ENCODE measurements at places on chromosomes 7 and 10. TPM values are rescaled to one million over a fixed set of nuclear protein-coding genes. Genes with fewer than 3 reads are reported as not detected.

SFTPA1 gene
- total RNA-seq, result not detected

- no peaks in the 10 kb centered on the region for H3K27me3 ChIP-seq
- DNase-seq, result no peak
- H3K36me3 ChIP-seq, result peaks cover 39% of the 10 kb centered on the region
- H3K4me1 ChIP-seq, result no peaks in the 10 kb centered on the region
- no peak overlapping the region for H3K27ac ChIP-seq
Observed at GRCh38 chr7:107914831-107915230, 23.8 kb downstream of the DLD start.

GRCh38 chr10:125662584-125662983 is 20.4 kb downstream of the TEX36 start:
- H3K27me3 ChIP-seq, result peaks cover 2% of the 10 kb centered on the region
- no peak overlapping the region for H3K4me3 ChIP-seq
- H3K36me3 ChIP-seq, result no peaks in the 10 kb centered on the region
- no peak overlapping the region for H3K27ac ChIP-seq
- H3K4me1 ChIP-seq, result no peaks in the 10 kb centered on the region
- no peak for DNase-seq

EBLN1 gene
- total RNA-seq, result not detected

- DNase-seq, result no peak
- H3K4me1 ChIP-seq, result no peaks in the 10 kb centered on the region
- H3K36me3 ChIP-seq, result no peaks in the 10 kb centered on the region
- H3K4me3 ChIP-seq, result no peak overlapping the region
- H3K27me3 ChIP-seq, result no peaks in the 10 kb centered on the region
Observed at GRCh38 chr10:17974505-17974904, 22.8 kb downstream of the SLC39A12 start.

MEOX2 gene
- 0.33 TPM for total RNA-seq

GNGT1 gene
- total RNA-seq, result not detected

CDK14 gene
- total RNA-seq, result 9.5 TPM

GRCh38 chr10:31961277-31962074 is 32.8 kb upstream of the ARHGAP12 start:
- no peaks in the 10 kb centered on the region for H3K27me3 ChIP-seq
- no peaks in the 10 kb centered on the region for H3K36me3 ChIP-seq

PSD gene
- 0.56 TPM for total RNA-seq

SORBS1 gene
- total RNA-seq, result 33.2 TPM

Data from liver (tissue), 10 donors.